ENCODE measurements at places on chromosomes 11 and 22. TPM values are rescaled to one million over a fixed set of nuclear protein-coding genes. Genes with fewer than 3 reads are reported as not detected.

RFPL3 gene
- total RNA-seq, result not detected

GTSE1 gene
- total RNA-seq, result 103 TPM

ART5 gene
- total RNA-seq, result not detected

- H3K27ac ChIP-seq, result peak overlapping the region; percentile 88
- no peak for DNase-seq
- no peaks in the 10 kb centered on the region for H3K27me3 ChIP-seq
- peaks cover 39% of the 10 kb centered on the region for H3K4me1 ChIP-seq
- H3K4me3 ChIP-seq, result peak overlapping the region; percentile 84
- peaks cover 8% of the 10 kb centered on the region for H3K36me3 ChIP-seq
Observed at GRCh38 chr22:20980938-20981722, 967 bp upstream of the LZTR1 start.

DNA sequence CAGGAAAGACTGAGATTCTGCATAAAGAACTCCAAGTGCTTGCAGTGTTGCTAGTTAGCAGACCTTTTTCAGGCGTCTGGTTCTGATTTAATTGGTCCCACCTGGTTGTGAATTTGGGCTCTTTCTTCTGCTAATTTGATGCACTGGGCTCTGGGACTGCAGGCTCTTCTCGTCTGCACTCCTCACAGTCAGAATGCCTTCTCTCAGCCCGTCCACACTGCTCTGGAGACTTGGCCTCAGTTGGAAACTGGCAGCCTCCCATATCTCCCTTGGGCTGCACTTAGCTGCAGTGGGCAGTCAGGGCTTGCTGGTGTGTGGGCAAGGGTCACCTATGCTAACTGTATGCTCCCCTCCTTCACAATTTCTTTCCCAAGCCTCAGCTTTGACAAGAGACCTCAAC is 1.5 kb downstream of the TRIM6 start:
- no peak overlapping the region for H3K4me3 ChIP-seq
- DNase-seq, result no peak
- H3K36me3 ChIP-seq, result no peaks in the 10 kb centered on the region
- no peak overlapping the region for H3K27ac ChIP-seq

DNA sequence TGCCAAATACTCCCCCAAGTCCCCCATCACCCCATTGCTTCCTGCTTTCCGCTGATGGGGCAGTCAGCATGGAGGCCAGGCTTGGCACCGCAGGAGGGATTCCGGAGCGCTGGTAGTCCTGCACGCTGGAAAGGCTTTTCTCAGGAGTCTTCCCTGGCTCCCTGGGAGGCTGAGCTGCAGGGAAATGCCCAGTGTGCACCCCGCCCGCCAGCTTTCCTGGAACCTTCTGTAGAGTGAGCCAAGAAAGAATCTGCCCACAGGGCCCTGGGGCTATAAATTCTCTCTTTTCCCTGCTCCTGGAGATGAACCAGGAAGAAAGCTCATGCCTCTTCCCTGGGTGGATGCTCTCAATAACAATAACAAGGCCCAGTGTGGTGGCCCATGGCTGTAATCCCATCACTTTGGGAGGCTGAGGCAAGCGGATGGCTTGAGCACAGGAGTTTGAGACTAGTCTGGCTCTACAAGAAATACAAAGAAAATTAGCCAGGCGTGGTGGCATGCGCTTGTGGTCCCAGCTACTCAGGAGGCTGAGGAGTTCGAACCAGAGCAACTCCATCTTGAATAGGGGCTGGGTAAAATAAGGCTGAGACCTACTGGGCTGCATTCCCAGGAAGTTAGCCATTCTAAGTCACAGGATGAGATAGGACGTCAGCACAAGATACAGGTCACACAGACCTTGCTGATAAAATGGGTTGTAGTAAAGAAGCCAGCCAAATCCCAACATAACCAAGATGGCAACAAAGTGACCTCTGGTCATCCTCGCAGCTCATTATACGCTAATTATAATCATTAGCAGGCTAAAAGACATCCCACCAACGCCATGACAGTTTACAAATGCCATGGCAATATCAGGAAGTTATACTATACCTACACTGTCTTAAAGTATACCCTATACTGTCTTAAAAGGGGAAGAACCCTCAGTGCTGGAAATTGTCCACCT is 46.4 kb upstream of the FTH1 start:
- no peaks in the 10 kb centered on the region for H3K27me3 ChIP-seq
- no peak overlapping the region for H3K27ac ChIP-seq

DNA sequence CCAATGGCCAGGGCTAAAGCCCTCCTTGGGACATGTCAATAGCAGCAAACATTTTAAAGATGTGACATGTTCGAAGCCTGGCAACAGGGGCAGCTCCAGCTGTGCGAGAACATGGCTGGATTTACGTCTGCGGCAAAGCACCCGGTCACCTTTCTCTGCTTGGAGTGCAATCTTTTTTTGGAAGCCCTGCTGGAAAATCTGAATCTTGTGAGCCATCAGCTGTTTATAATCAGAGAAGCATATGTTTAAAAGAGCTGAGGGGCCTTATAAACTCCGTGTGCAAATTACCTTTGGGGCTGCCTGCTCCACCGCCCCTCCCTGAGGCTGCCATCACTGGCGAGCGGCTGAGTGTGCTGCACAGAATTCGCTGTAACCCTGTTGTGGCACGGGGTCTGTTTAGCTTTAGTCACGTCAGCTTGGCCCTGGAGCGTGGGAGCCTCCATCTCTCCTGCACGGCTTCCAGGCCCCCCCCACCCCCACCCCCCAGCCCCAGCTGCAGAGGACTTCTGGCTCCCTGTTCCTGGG is 9.0 kb upstream of the KCNQ1OT1 start:
- no peaks in the 10 kb centered on the region for H3K36me3 ChIP-seq
- no peak for DNase-seq
- H3K27me3 ChIP-seq, result no peaks in the 10 kb centered on the region
- H3K27ac ChIP-seq, result no peak overlapping the region

DNA sequence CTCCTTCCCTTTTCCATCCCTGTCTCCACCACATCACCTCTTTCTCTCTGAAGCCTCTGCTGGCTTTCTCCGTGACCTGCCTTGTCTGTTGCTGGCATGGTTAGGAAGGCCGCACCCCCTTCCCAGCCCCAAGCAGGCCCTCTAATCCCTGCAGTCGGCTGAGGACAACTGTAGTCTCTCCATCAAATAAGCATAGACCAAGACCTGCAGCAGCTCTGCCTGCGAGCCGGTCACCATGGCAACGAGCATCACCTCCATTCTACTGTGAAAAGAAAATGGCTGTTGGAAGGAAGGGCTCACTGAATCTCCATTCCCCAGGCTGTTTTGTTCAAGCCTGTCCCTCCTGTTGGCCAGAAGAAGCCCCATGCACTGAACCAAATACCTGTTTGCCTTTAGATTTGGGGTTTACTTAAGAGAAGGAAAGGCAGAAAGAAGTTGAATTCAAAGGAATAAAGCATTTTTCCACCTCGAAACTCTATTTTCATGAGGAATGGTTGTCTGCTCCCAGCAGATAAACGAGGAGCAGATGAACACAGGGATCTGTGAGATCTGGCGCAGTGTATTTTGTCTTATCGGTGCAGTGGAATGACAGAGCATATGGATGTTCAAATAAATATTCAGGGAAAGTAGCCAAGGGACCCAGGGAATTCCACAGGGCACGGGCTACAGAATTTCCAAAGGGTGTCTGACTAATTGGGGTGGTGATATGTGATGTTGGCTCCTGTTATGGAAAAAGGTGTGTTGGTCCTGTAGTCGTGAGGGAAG is 113.1 kb upstream of the TTC12 start:
- no peak overlapping the region for H3K27ac ChIP-seq
- H3K4me3 ChIP-seq, result no peak overlapping the region
- peaks cover 2% of the 10 kb centered on the region for H3K4me1 ChIP-seq
- no peaks in the 10 kb centered on the region for H3K36me3 ChIP-seq
- no peak for DNase-seq

DNA sequence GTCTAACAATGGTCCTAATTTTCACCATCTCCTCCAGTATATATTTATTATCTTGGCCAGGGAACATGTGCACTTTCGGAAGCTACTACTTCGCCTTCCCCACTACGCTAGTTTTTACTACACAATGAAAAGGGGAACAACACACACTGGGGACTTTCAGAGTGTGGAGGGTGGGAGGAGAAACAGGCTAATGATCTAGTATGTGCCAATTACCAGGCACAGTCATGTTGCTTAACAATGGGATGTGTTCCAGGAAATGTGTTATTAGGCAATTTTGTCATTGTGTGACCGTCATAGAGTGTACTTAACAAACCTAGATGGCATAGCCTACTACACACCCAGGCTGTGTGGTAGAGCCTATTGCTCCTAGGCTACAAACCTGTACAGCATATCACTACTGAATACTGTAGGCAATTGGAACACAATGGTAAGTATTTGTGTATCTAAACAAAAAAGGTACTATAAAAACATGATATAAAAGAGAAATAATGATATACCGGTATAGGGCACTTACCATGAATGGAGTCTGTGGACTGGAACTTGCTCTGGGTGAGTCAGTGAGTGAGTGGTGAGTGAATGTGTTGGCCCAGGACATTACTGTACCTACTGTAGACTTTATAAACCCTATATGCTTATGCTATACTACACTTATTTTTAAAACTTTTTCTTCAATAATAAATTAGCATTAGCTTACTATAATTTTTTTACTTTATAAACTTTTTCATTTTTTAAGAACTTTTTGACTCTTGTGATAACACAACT is 20.1 kb upstream of the CUL5 start:
- no peaks in the 10 kb centered on the region for H3K36me3 ChIP-seq
- no peak overlapping the region for H3K27ac ChIP-seq
- H3K4me1 ChIP-seq, result no peaks in the 10 kb centered on the region
- DNase-seq, result no peak
- H3K4me3 ChIP-seq, result no peak overlapping the region

- H3K27me3 ChIP-seq, result no peaks in the 10 kb centered on the region
- peaks cover 1% of the 10 kb centered on the region for H3K4me1 ChIP-seq
- H3K4me3 ChIP-seq, result no peak overlapping the region
Observed at GRCh38 chr11:73402834-73403185, 26.6 kb downstream of the RELT start.

DNA sequence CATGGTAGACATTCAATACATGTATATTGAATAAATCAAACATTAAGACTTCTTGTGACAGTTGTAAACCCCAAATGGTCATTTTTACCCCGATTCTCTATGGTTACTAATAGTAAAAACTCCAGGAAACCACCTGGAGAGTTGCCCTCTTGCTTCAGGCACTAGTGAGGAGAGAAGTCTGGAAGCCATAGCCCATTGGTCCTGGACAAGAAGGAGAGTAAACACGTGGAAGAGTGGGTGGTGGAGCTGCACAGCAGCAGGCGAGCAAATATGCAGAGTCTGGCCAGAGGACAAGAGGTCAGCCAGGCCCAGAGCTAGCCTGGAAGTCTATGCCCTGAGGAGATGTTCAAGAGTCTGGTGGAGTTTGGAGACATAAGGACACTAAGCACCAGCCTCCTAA is 17.7 kb downstream of the DCHS1 start:
- H3K27ac ChIP-seq, result no peak overlapping the region
- H3K4me1 ChIP-seq, result no peaks in the 10 kb centered on the region
- H3K36me3 ChIP-seq, result no peaks in the 10 kb centered on the region
- no peaks in the 10 kb centered on the region for H3K27me3 ChIP-seq
